ENCODE measurements at places on chromosomes 5 and 9. TPM values are rescaled to one million over a fixed set of nuclear protein-coding genes. Genes with fewer than 3 reads are reported as not detected.

DNA sequence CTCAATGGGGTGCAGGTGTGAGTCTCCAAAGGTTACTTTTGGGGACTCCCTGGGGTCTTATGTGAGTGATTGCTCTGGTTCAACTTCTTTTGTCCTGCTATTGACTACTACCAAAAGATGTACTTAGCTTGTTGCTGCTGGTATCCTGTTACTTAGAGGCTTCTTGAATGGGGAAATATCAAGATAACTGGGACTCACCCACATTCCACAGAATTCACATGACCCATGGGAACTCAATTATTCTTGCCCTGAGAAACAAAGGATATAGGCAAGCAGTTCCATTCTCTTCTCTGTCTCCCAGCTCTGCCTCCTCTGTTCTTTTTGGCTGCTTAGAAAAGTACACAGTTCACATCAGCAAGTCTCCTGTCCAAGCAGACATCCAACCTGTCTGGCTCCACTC is 105.9 kb downstream of the UNC13B start:
- no peak for DNase-seq

- DNase-seq, result no peak
These were observed 98.0 kb downstream of the MACIR start for GRCh38 chr5:103356350-103357091.

DNA sequence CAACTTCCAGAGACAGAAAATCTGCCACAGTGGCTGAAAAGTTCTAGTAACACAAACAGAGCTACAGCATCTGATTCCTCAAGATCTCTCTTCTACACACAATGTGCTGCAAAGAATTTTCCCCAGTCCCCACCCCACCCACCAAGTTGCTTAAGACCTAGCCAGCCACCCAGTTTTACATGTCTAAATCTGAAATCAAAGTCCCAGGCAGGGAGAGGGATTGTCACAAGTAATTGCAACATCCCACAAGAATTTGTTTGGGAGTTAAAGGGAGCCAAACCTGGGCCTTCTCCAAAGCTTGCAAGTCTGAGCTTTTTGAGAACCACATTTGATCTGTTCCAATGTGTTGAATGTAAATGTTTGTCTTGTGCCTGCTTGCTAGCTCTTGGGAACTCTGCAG is 15.5 kb downstream of the IGIP start:
- no peak for DNase-seq

GRCh38 chr5:178551059-178551458 is 39.1 kb downstream of the COL23A1 start:
- DNase-seq, result no peak

DNA sequence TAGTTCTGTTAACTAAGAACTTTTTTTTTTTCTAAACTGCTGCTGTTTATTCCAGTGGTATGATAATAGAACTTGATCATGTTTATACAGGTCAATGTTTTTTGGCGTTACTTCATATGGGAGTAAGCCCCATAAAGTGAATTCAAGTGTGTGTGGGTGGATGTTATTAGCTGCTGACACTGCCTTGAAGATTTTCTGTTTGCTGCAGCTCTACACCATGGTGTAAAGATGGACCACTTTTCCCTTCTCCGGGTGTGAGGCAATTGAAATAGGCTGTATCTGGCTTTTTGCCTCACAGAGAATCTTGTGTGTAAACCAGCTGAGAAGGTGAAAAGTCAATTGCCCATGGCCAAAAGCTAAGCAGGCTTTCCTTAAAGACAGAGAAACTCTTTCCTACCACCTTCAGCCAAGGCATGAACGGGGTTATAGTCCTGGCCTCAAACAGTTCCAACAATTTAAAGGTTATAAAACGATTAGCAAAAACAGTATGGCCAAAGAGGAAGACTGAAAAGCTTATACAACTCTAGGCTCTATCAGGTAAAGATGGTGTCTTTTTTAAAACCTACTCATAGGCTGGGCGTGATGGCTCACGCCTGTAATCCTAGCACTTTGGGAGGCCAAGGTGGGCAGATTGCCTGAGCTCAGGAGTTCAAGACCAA is 33.9 kb upstream of the ABCA1 start:
- DNase-seq, result no peak

DNA sequence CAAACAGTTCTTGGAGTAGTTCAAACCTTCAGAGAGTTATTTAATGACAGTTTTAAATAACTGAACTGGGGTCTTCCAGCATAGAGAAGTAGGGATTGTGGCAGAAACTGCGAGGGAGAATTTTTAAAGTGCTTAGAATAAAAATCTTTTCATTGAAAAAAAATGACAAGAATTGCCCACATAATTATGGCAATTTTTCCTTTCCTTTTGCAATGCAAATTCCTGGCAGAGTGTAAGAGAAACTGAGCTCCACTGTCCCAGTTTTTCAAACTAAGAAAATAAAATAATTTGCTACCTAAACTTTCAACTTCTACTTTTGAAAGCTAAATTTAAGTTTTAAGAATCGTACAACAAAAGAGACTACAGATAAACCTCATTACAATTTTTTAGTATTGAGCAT is 2.3 kb upstream of the PTGER4 start:
- no peak for DNase-seq

- no peak for DNase-seq
These were observed 232.0 kb downstream of the CHSY3 start for GRCh38 chr5:130136300-130136699.

DNA sequence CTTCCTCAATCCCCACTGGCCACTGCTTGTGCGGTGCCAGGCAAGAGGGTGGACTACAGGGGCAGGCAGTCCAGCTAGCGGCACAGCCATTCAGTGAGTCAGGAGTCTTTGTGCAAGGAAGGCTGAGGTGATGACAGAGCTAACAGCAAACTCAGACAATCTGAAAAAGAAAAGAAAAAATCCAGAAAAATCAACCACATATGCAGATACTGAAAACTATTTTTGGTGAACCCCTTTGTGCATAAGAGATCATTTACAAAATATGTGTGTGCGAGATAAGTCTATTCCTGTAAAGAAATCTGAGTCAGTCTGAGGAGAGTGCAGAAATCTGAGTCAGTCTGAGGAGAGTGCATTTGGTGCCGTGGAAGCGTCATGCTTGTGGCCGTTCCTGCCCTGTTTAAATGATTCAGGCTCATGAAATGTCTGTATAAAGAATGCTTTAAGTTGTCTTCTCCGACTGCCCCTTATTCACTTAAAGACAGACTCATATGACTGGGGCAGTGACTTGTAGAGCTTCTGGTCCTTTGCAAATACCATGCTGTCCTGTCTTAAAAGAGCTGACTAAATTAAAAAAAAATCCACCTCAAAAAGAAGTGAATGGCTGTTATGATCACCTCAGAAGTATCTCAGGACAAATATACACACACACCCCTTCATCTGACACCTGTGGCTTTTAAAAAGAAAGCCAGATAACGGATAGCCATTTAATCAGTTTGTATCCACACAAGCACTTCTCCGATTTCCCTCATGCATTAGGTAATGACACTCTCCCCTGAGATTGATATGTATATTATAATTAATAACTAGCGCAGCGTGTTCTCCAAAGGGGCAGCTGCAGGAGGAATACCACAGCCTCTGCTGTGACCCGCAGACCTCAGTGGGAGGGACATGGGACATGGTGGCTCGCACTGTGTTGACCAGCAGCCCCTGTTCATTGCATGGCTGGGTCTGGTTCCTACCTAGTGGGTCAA is 47.3 kb downstream of the TRIO start:
- peak; percentile 52 for DNase-seq

GRCh38 chr9:119195521-119195920 is 173.7 kb downstream of the BRINP1 start:
- no peak for DNase-seq

- no peak for DNase-seq
These were observed 16.3 kb upstream of the ANXA1 start for GRCh38 chr9:73135394-73135793.

- DNase-seq, result no peak
These were observed 24.9 kb downstream of the AHRR start for GRCh38 chr5:346229-346935.

- DNase-seq, result no peak
These were observed 171.7 kb downstream of the MACROH2A1 start for GRCh38 chr5:135227064-135228022.

- no peak for DNase-seq
These were observed 8.5 kb upstream of the GLT6D1 start for GRCh38 chr9:135647884-135648283.

DNA sequence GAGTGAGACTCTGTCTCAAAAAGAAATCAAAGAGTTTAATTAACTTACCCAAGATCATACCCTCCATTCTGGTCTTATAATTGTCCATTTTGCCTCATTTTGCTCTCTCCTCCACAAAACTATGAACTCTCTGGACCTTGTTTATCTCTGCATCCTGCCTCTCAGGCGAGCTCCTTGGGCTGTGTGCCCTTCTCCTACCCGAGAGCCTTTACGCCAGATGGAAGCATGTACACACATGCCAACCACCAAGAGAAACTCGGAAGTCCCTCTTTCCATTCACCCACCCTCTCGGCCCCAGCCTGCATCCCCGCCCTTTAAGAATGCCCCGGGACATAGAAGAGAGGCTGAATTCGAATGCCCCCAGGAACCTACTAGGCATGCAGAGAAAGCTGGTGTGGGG is 25.9 kb downstream of the CPLX2 start:
- DNase-seq, result no peak

GRCh38 chr5:60724126-60724525 is 24.2 kb upstream of the DEPDC1B start:
- DNase-seq, result no peak

DNA sequence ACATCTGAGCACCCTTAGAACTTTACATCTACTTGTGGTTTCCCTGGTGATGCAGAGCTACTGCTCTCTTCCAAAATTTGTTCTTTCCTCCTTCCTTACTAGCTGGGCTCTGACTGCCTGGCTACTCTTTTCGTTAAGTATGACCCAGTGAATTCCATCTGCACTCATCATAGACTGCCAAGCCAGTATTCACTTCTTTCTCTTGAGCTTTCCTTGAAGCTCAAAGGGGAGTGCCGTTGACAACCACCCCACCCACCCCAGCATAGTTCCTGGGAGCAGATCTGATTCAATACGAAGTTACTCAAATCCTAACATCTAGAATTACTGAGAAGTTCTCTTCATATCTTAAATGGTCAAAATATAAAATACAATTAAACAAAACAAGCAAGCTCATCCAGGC is 190.5 kb downstream of the ADAMTS12 start:
- no peak for DNase-seq

- no peak for DNase-seq
These were observed 1.3 kb upstream of the NNT start for GRCh38 chr5:43601454-43602260.

GRCh38 chr5:33401482-33402390 is 39.0 kb upstream of the TARS1 start:
- no peak for DNase-seq

- no peak for DNase-seq
These were observed 9.6 kb downstream of the NCS1 start for GRCh38 chr9:130181678-130182380.

- DNase-seq, result no peak
These were observed 245.8 kb downstream of the SPATA31D1 start for GRCh38 chr9:82234160-82234943.

CER1 gene
- not detected for total RNA-seq

AHRR gene
- total RNA-seq, result 3.8 TPM

SLC25A48 gene
- 0.76 TPM for total RNA-seq

DNM1 gene
- total RNA-seq, result 14.0 TPM

FST gene
- 2.0 TPM for total RNA-seq

EPB41L4A gene
- 28.5 TPM for total RNA-seq

GMCL2 gene
- not detected for total RNA-seq

ODF2 gene
- 19.1 TPM for total RNA-seq

SAPCD2 gene
- total RNA-seq, result 0.39 TPM

CDH18 gene
- not detected for total RNA-seq

NOL6 gene
- 24.9 TPM for total RNA-seq
